ENCODE measurements at places on chromosomes 3 and 15.

GRCh38 chr15:20645956-20646355, 104.4 kb upstream of the GOLGA6L6 start:
- peak; percentile 51 for DNase-seq

DNA sequence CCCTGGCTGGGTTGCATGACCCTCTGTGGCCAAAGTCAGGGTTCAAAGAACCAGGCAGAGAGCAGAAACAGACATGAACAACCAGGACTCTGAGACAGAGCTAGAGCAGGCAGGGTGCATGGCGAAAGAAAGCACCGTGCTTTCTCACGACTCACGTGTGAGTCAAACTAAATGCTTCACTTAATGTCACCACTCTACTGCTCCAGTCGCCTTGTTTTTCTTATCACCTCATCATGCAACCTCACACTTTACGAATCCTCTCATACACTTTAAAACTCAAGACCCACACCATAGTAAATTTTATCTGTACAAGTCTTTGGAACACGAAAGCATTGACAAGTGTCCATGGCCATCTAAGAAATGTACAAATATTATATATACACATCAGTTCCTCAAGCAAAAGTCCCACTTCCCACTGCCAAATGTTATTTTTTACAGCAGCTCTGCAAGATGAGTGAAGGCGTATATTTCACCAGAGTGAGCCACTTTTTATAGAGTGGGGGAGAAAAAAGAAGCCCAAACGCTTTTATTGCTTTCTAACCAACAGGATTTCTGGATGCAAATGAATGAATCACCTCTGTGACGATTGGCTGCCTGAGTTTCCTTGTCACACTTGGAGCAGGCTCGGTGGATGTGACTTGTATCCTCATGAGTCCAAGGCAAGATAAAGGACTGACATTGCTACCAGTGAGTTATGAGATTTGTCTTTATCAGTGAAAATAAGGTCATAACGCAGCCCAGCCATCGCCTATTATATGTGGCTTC, 16.0 kb upstream of the MEGF11 start:
- DNase-seq: no peak

- DNase-seq: no peak
Measured at GRCh38 chr15:98124581-98124980, 164.1 kb downstream of the ARRDC4 start.

DNA sequence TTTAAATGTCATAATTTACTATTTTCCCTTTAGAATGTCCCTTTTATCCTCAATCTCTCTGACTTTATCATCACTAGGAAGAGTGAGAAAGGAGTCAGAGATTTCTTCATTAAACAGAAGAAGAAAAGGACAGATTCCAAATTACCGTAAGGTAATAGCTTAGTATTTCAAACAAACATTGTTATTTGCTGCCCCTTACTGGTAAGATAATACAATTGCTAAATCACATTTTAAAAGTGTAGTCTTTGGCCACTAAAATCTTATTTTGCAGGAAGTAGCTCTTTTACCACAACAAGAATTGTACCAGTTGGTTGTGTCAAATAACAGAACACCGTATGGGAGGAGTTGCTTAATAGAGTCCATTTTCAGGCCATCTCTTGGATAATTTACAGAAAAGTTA, 53.7 kb downstream of the CGGBP1 start:
- DNase-seq: no peak

DNA sequence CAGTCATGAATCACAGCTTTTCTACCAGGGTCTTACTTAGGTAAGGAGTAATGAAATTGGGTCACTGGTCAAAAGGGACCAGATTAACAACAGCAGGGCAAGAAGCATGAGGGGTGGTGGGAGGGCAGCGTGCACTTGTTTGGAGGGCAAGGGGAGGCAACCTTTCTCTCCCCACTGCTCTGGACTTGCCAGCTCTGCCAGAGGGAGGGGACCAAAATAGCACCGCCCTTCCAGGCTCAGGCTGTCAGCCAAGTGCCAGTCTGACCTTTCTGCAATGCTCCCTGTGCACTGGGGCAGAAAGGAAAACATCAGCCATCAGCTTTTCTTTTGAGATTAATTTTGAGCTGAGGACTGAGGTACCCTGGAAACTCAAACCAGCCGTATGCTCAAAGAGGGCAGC, 4.5 kb upstream of the ULK3 start:
- no peak for DNase-seq

DNA sequence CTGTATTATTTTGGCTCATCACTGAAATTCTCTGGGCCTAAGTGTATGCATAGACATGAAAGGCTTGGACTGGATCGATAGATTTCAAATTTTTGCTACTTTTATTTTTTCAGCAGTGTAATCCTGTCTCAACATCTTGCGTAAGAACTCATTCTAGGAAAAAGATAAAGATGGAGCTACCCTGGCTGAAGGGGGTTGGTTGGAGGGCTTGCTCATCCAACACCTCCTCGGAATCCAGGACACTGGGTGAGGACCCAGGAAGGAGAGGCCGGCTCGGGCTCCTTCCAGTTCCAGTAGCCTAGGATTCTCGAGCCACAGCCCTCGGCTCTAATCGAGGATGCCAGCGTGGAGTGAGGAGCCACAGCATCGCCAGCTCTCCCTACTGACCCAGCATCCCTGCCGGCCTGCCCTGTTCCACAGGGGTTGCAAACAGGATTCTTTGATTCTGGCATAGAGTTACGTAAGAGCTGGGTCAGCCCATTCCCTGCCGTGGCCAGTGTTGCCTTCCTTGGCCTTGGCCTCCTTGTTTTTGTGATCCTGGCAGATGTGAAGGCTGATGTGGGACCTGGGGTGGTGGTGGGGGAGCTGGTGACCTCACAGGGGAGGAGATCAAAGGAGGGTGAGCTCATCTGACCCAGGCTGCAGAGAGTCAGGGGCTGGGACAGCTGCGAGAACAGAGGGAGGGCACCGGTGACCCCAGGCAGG, 149.5 kb downstream of the ALDH1A2 start:
- no peak for DNase-seq

Data from stimulated activated CD8-positive, alpha-beta memory T cell treated with anti-CD3 and anti-CD28 coated beads, Interleukin-4, amount 100 ng/mL, for 48 hours (primary cell).